ENCODE measurements at places on chromosomes 5 and 9.
A peak's percentile ranks its signal among the peaks of the same experiment; 100 is the strongest.

GRCh38 chr9:94900222-94901018 lies 173.9 kb downstream of the AOPEP start:
- no peaks in the 10 kb centered on the region for H3K36me3 ChIP-seq
- H3K4me1 ChIP-seq: no peaks in the 10 kb centered on the region
- peak overlapping the region; percentile 70 for H3K27ac ChIP-seq
- DNase-seq: no peak
- peak overlapping the region; percentile 5 for H3K4me3 ChIP-seq

DNA sequence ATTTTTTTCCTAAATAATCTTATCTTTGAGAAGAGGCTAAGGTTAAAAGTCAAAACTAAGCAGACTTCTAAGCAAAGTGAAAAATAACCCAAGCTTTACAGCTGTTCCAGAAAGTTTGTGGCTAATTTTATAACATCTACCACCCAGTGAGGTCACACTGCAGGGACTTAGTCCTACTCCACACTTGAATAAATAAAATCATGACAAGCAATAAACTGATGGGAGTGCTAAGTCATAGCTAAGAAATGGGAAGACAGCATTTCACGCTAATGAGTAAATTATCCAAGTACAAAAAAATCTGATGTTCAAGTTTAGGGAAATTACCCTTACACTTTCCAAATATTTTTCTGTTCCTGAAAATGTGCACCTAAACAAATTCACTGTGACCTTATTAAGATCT lies 47.7 kb downstream of the ZNF608 start:
- no peak overlapping the region for H3K4me3 ChIP-seq
- H3K36me3 ChIP-seq: no peaks in the 10 kb centered on the region
- no peak for DNase-seq
- peak overlapping the region; percentile 71 for H3K27ac ChIP-seq
- H3K27me3 ChIP-seq: no peaks in the 10 kb centered on the region

DNA sequence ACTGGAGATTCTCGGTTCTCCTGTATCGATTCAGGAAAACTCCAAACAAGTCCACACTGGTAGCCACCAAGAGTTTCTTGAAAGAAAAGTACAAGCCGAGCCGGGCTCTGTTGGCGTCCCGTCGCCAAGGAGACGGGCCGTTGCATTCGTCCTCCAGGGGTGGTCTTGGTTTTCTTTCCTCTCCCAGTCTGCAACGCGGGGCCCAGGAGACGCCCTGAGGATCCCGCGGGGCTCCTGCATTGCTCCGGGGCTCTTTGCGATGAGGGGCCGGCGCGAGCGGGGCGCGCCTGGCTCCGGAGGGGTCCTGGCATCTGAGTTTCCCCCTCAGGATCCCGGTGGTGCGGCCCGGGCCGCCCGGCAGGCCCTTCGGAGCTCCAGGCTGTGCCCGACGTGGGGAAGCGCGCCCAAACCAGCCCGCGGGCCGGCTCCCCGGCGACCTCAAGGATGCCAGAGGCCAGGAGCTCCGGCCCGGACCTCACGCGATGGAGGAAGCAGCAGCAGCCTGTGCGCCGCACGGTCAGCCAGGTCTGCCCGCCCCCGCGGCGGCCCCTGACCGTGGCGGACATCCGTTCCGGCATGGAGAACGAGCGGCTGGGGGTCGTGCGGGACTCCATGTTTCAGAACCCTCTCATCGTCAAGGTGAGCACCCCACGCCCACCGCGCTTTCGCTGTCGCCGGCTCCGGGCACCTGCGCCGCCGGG lies at the start of gene CFAP77:
Gene CFAP77, plus strand, starts transcription at position 384 of the 701 bp plus-strand sequence. Its CDS starts 61 bp downstream, at position 445.
- H3K27ac ChIP-seq: no peak within 1 kb of the TSS
- H3K27me3 ChIP-seq: peaks cover 60% of the 10 kb centered on the region
- peaks cover 32% of the 10 kb centered on the region for H3K4me1 ChIP-seq
- H3K36me3 ChIP-seq: no peaks in the 10 kb centered on the region

- peak overlapping the region; percentile 93 for H3K27ac ChIP-seq
- no peaks in the 10 kb centered on the region for H3K27me3 ChIP-seq
- peak; percentile 95 for DNase-seq
- no peaks in the 10 kb centered on the region for H3K36me3 ChIP-seq
- peaks cover 45% of the 10 kb centered on the region for H3K4me1 ChIP-seq
Measured at GRCh38 chr9:127578952-127579853, 32.9 kb upstream of the STXBP1 start.

DNA sequence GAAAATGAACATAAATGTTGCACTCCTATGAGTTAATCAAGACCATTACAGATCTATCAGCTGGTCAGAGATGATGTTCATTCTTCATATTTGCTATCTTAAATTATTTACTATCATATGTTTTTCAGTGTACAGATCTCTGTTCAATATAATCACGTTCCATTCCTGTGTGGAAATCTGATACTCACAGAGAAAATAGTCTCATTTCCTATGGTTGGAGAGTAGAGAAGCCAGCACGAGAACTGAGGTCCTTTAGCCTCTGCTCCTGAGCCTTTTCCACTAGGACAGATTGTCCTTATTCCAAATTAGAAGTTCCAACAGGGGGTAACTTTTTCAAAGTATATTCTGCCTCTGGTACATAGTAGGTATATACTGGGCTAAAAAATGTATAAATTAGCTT lies 29.2 kb downstream of the UGCG start:
- no peak overlapping the region for H3K4me3 ChIP-seq
- no peak for DNase-seq

DNA sequence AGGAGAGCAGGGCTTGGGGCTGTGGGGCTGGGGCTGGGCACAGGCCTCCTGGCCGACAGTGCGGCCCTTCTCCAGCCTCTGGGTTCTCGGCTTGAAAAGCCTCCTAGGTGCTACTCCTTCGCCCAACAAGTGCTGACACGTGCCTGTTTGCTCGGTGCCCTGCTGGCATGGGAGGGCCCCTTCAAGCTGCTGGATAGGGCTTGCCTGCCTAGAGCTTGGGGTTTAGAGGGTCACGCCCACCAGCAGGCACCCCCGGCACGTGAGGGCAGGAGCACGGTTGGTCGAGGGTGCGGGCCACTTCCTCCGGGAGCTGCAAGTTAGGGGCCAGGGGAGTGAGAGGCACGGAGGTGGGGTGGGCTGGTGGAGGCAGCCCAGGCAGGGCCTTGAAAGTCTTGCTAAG lies 106.2 kb downstream of the RXRA start:
- no peaks in the 10 kb centered on the region for H3K27me3 ChIP-seq
- peaks cover 62% of the 10 kb centered on the region for H3K4me1 ChIP-seq
- H3K27ac ChIP-seq: peak overlapping the region; percentile 91
- H3K36me3 ChIP-seq: no peaks in the 10 kb centered on the region
- no peak for DNase-seq
- no peak overlapping the region for H3K4me3 ChIP-seq

DNA sequence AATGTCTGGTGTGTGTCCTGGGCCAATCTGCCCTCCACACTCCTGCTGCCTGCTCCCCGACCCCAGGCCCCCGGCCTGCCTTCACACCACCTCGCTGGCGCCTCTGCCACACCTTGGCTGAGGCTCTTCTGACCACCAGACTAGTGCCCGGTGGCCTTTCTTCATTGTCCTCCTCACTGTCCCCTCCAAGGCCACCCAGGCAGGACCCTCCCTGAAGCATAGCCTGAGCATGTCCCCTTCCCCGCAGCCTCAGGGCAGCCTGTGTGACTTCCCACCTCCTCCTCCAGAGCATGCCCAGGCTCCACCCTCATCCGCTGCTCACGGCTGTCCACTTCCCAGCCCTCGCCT lies 154.6 kb downstream of the OLFM1 start:
- DNase-seq: peak; percentile 47
- no peak overlapping the region for H3K4me3 ChIP-seq
- H3K36me3 ChIP-seq: no peaks in the 10 kb centered on the region
- peaks cover 27% of the 10 kb centered on the region for H3K27me3 ChIP-seq

DNA sequence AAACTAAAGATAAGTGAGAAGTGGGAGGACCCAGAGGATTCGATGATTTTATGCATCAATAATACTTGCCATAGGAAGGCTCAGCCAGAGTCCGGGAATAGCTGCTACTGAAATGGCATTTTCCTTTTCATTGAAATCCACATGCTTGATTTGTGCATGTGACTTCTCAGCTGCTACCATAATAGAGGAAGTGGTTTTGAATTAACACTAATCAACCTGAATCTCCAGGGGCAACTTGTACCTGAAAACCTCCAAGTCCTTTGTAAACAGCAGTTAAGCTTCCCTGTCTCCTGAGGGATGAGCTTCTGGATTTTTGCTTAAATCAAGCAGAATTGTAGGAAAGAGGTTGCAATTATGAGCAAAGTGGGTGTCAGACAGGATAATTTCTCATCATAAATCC lies 124.9 kb downstream of the PPP2R2B start:
- H3K4me1 ChIP-seq: no peaks in the 10 kb centered on the region
- no peak for DNase-seq
- no peaks in the 10 kb centered on the region for H3K36me3 ChIP-seq
- H3K4me3 ChIP-seq: no peak overlapping the region

DNA sequence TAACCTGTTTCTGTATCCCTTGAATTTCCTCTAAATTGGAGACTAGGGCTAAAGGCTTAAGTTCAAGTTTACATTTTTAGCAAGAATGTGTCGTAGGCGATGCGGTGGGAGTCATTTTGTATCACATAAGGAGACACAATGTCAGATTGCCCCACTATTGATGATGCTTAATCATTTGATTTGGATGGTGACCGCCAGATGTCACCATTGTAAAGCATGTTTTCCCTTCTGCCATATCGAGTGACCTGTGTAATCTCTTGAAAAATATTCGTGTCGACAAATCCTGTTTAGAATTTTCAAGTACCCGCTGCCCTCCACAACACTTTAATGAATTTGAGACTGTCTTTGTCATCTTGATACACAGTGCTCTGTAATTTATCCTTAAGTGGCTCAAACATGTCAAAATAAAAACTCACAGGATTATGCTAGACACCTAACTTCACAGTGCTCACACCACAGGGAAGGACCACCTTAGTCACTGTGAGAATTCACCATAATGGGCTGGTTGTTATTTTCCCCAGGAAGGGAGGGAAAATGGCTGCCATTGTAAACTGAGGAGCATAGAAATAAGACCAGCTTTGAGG lies 34.5 kb upstream of the SLC46A2 start:
- DNase-seq: no peak
- no peaks in the 10 kb centered on the region for H3K27me3 ChIP-seq
- H3K27ac ChIP-seq: no peak overlapping the region
- H3K4me1 ChIP-seq: no peaks in the 10 kb centered on the region

DNA sequence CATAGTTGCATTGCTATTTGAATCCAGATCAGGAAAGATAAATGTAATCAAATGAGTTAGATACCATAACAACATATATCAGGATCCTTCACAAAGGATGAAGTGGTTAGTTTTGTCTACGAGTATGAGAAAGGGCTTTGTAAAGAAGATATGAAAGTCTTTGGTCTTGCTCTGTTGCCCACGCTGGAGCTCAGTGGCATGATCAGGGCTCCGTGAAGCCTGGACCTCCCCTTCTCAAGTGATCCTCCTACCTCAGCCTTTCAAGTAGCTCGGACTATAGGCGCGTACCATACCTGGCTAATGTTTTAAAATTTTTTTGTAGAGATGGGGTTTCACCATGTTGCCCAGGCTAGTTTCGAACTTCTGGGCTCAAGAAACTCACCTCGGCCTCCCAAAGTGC lies 1.8 kb downstream of the SMC5 start:
- H3K4me3 ChIP-seq: peak overlapping the region; percentile 76
- DNase-seq: no peak
- H3K36me3 ChIP-seq: peaks cover 6% of the 10 kb centered on the region
- H3K27ac ChIP-seq: no peak overlapping the region
- H3K4me1 ChIP-seq: peaks cover 69% of the 10 kb centered on the region
- no peaks in the 10 kb centered on the region for H3K27me3 ChIP-seq

- no peak for DNase-seq
- no peaks in the 10 kb centered on the region for H3K27me3 ChIP-seq
- H3K4me1 ChIP-seq: no peaks in the 10 kb centered on the region
- H3K4me3 ChIP-seq: no peak overlapping the region
Measured at GRCh38 chr9:37342493-37342892, 80.0 kb upstream of the GRHPR start.

DNA sequence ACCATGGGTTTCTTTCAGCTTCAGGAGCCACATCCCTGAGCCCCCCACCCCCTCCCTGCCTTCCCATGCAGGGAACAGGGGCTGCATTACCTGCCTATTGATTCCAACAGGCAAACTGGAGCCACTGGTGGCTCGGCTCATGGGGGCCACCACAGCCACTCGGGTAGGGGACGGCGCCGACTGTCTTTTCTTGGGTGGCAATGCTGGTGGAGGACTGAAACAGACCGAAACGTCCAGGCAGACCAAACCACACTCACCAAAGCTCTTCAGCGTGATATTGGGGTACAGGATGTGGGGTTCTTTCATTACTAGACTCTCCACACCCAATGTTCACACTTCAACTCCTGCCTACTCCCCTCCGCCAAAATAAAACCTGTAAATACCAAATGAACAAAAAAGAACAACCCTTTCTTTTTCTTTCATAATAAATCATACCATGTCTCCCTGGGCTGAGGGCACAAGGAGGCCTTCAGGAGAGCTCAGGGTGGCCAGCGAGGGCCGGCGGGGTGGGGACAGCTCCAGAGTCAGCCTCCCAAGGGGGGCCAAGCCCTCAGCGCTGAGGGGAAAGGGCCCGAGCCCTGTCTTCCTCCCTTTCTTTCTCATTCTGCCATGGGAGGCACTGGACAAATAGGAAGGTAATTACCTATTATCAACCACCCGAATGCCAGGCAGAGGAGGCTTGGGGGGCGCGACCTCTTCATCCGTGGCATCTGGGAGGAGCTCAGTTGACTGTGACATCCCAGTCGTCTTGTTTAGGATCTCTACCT lies 83.3 kb downstream of the PRRT1B start:
- no peaks in the 10 kb centered on the region for H3K27me3 ChIP-seq
- DNase-seq: no peak
- peaks cover 12% of the 10 kb centered on the region for H3K36me3 ChIP-seq
- H3K4me1 ChIP-seq: no peaks in the 10 kb centered on the region
- H3K27ac ChIP-seq: peak overlapping the region; percentile 32

Data from sigmoid colon (tissue), 7 donors.